ENCODE measurements at places on chromosomes 13 and 19.

- peak; percentile 39 for DNase-seq
Measured at GRCh38 chr13:23506071-23506806, 64.0 kb upstream of the TNFRSF19 start.

GRCh38 chr19:35355791-35356460 is 2.3 kb upstream of the FFAR3 start:
- DNase-seq = no peak

- DNase-seq = no peak
Measured at GRCh38 chr19:16518483-16519229, 22.5 kb downstream of the C19orf44 start.

DNA sequence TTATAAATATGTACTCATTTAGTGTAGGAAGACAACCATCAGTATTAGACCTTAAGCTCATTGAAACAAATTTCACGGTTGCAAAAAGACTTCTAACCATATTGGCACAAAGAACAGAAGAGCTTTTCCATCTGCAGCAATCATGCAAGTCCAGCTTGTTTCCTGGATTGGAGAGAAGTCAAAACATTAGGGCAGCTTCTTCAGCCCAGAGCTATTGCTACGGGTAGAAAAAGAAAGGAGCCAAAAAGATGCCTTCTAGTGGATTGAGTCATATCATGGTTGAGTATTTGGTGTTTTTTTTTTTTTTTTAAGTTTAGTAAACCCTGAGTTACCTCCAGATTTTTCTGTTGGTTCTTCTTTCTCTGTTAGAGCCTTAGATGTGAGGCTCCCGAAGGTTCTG is 99.8 kb downstream of the WDFY2 start:
- peak; percentile 49 for DNase-seq

DNA sequence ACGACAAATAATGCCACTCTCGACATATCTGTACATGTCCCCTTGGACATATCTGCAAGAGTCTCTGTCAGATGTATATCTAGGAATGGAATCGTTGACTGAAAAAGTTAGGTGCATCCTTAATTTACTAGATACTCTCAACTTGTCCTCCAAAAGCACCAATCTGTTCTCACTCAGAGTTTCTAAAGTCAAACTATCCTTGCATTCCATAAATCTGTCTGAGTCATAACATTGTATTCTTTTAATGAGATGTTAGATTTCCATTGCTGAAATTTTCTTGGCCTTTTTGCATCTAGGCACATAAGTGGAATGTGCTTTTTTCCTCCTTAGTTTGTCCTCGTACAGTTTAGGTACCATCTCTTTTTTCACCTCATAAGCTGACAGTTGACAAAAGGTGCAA is 139.8 kb downstream of the PTPRS start:
- DNase-seq = no peak

- peak; percentile 53 for DNase-seq
Measured at GRCh38 chr19:13938301-13939064, at the start of gene PODNL1. TSS of gene PODNL1 (minus strand) at chr19:13938417. CDS start at chr19:13938181, 236 bp downstream.

DNA sequence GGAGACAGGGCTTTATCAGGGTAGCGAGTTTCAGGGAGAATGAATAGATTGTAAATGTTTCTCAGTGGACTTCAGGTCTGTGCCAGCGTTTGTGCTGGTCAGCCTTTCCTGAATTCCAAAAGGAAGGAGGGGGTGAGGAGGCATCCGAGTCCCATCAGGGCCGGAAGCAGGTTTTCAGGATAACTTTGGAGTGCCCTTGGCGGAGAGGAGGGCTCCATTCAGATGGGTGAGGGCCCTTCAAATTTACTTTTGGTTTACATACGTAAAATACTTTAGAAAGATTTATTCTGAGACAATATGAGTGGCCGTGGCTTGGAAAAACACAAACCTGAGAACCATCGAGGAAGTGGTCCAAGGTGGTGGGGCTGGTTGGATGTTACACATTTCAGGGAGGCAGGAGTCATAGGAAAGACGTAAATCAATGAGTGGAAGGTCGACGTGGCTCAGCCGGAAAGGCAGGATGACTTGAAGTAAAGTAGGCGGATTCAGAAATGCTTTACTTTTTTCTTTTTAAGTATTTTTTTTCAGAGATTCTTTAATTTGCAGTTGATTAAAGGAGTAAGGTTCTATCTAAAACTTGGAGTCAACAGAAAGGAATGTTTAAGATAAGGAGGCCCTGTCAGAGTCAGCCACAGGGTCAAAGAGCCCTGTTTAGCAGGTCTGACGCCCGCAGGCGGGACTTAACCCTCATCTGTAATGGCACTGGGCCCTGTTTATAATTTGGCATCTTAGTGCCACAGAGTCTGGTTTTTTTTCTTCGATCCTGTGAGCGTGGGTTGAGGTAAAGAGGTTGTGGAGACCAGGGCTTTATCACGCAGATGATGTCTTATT is 32.8 kb downstream of the ATP11A start:
- peak; percentile 98 for DNase-seq

- peak; percentile 63 for DNase-seq
Measured at GRCh38 chr13:20400774-20401173, 124.9 kb downstream of the CRYL1 start.

- DNase-seq = no peak
Measured at GRCh38 chr19:15438124-15438496, 11.6 kb downstream of the WIZ start.

GRCh38 chr19:567296-567900 is 5.0 kb upstream of the BSG start:
- DNase-seq = no peak

GRCh38 chr19:4676955-4677731 is 7.0 kb upstream of the MYDGF start:
- DNase-seq = peak; percentile 35

DNA sequence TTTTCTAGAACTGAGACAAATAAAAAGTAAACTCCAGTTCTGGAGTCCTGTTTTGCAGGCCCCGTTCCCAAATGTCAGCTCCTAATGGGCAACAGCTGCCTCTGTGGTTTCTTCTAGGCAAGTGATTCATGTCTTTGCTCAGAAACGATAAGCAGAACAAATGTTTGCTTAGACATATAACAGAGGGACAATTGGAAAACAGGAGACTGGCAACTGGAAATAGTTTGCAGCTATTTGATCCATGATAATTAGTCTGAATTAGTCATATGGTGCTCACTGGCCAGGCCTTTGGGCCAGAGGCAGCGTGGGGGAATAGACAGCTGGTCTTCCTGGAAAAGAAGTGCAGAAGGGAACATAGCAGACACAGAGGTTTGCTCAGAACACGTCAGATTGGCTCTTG is 29.2 kb upstream of the TSHZ3 start:
- peak; percentile 95 for DNase-seq

DNA sequence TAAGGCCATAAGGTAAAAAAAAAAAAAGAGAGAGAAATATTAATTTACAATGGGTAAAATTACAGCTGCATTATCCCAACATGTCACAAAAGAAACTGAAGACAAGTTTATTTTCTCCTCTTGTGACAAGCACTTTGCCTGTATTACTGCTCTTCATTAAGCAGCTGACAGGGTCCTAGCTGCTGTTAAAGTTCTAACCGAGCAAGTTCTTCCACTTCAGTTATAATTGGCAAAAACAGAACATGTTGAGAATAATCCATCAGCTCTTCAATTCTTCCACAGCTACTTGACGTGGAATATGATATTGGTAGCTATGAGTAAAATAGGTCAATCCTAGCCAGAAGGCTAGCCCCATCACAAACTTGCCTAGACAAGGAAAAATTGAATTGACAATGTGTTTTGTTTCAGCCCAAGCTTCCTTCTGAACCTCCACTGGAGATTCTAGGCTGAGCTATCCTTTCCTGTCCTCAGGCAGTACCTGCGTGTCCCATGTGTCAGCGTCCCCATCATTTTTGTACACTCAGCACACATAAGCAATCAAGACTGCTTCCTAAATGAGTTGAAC is 32.2 kb upstream of the DOCK9 start:
- no peak for DNase-seq

DNA sequence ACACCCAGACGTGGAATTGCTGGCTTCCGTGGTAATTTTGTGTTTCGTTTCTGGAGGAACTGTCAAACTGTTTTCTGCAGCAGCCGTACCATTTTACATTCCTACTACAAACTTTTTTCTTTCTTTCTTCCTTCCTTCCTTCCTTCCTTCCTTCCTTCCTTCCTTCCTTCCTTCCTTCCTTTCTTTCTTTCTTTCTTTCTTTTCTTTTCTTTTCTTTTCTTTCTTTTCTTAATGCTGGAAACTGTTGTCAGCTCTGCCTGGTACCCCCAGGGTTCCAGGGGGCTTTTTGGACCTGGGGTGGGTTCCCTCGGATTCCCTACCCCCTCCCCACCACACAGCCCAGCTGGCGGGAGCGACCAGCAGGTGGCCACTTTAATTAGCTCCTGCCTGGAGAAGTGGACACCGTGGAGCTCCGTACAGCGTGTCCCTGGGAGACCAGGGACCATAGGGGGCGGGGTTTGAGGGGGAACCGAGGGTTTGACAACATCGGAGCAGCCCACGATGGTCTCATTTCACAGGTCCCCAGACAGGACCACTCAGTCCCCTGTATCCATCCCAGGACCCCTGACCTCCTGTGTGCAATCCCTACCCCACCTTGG is 24.4 kb downstream of the CELF5 start:
- DNase-seq = no peak

DNA sequence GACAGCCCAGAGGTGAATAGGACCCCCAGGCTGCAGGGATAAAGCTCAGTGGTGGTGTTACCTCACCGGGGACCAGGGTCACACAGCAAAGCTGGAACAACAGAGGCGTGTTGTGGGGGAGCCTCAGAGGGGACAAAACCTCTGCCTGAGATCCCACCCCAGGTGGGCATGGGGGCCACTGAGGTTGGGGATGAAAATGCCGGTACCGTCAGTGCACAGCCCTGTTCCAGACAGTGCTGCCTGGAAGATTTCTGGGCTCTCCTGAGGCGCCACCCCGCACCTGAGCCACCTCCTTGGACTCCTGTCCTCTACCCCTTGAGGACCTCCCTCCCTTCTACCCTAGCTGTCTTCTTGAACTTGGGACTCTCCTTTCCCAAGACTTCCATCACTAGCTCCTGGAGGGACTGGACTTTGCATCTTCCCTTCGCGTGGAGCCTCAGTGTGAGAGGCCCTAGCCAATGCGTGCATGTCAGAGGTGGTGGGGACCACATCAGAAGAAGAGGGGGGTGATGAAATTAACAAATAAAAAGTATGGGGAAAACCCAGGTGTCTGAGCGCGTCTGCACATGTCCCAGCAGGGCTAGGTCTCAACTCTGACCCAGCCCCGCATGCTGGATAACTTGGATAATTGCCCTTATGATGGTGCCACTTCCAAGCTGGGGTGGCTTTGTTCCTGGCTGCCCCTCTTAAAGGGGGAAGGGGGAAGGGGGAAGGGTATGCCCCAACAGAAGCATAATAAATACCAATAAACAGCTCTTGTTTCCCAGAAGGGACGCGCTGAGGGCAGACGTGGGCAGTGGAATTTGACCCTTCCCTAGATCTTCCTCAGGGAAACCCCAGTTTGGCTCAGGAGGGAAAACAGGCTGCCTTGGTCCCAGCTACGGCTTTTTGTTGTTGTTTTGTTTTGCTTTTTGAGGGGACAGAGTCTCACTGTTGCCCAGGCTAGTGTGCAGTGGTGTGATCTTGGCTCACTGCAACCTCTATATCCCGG is 11.6 kb downstream of the CNFN start:
- no peak for DNase-seq

DNA sequence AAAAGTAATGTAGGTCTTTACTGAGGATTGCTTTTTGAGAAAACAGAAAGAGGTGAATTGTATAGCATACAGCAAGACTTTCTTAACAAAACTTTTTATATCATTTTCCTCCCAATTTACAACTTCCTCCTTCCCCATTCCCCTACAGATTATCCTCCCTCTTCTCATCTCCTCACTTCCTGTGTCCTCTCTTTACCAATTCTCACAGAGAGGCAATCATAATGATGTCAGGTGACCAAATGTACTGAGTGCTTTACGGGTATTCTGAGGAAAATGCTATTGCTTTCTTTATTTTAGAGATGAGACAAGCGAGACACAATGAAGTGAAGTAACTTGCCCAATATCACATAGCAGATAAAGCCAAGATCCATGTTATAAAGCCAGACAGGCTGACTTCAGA is 1.7 kb upstream of the MTMR6 start:
- no peak for DNase-seq

DNA sequence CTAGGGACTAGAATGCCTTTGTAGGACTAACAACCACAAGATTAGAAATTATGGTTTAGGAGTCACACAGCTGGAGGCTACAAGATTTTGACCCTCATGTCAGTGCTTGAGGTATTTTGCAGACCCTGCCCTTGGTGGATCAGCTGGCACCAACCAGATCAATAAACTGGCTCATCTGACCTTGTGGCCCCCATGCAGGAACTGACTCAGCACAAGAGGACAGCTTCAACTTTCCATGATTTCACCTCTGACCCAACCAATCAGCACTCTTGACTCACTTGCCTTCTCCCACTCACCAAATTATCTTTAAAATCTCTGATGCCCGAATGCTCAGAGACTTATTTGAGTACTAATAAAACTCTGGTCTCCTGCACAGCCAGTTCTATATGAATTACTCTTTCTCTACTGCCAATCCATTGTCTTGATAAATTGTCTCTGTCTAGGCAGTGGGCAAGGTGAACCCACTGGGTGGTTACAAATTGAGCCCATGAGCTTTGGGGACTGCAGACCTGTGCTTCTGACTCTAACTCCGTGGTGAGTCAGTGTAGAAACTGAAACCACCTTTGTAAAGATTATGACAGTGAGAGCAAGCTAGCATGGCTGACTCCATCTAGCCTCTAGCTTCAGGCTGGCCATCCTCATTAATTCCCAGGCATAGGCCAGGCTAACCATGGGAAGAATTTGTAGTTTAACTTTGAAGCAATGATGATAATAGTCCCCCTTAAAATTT is 33.9 kb upstream of the CEACAM8 start:
- no peak for DNase-seq

DNA sequence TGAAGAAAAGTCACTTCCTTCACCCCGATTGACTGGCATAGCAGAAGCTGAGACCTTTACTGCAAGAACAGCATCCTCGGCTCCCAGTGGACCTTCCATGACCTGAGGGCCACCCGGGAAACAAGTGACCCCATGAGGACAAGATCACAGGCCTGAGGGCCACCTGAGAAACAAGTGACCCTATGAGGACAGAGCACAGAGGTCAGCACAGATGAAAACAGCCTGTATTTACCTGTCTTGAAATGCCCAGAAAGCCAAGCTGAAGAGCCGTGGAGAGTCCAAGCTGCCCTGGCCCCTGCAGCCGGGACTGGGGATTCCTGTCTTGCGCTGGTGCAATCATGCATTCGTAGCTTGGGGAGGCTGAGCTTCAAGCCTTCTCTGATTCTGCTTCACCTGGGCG is 114.2 kb upstream of the SPACA7 start:
- DNase-seq = no peak

- no peak for DNase-seq
Measured at GRCh38 chr19:23440791-23441190, 45.5 kb upstream of the ZNF91 start.

DNA sequence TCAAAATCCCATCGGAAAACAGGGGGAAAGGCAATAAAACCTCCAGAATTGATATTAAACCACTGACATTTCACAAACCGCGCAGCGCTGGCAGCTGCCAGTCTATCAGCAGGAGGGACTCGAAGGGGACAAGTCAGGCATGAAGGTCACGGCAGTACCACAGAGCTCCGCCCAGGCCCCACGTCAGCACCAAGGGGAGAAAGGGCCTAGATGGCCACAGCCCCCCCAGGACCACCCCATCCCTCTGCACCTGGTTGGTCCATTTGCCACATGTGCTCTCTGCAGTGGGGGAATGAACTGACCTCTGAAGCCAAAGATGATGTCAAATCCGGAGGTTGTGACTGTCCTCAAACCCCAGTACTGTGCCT is 9.5 kb upstream of the VSTM2B start:
- no peak for DNase-seq

- DNase-seq = no peak
Measured at GRCh38 chr19:40947573-40947972, 43.5 kb upstream of the CYP2B6 start.

- no peak for DNase-seq
Measured at GRCh38 chr13:40440990-40441820, 225.2 kb downstream of the FOXO1 start.
